Spleen (tissue), 13 donors: ENCODE measurements at places on chromosomes 16 and 17. TPM values are rescaled to one million over a fixed set of nuclear protein-coding genes. Genes with fewer than 3 reads are reported as not detected.

DNA sequence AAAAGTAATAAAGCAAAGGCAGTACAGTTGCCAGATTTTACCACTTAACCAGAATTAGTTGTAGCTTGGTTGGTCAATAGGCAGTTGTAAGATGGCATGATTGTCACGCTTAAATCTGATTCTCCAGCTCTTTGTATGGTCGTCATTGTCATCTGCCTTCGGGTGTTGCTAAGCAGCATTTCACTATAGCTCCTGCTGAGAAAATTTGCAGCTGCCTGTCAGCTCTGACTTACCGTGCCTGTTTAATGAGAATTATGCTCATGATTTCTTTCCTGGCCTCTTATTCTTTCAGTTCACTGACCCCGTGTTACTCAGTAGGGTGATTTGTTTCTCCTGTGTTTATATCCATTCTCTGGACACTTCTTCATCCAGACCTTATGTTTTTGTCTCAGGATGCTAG lies 66.7 kb downstream of the TANGO6 start:
- no peak for DNase-seq

DNA sequence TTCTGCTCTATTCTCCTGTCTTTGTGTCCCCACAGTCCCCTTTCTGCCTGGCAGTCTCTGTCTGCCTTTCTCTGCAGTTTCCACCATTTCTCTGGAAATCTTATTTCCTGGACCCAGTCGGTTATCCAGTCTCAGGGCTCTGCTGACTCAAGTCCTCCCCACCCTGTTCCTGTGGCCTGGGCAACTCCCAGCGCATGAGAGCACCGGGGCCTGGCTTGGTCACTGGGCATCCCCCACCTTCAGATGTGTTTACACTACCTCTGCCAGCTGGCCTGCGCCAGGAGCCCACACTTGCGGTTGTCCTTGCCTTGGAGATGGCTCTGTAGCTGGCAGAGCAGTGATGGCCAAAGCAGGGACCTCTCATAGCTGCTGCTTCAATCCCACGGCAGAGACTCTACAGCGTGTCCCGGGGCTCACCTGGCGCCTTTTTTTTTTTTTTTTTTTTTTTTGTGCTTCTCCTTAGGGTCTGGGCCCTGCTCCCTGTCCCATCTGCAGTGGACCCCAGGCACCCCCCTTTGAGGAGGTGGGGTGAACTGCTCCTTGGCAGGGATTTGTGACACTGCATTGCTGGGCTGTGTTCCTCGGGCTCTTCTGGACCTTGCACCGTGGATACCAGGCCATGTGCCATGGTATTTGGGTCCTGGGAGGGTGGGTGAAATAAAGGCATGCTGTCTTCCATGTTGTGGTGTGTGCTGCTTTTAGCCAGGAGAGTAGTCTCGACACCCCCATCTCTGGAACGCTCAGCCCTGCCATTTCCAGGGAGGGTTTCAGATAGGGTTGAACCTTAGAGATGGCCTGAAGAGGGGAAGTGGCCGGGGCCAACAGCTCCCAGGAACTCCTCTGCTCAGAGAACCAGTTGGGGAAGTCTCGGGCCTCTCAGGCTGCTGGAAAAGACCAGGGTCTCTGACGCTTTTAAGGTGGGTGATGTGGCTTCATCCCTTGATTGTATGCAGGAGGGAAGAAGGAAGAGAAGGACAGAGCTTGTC lies 17.5 kb downstream of the GUCY2D start:
- DNase-seq = peak; percentile 64

Gene ARHGDIG
- total RNA-seq = not detected

Gene CA10
- total RNA-seq = not detected

GRCh38 chr17:17757956-17758845 lies 76.9 kb downstream of the RAI1 start:
- DNase-seq = no peak

Gene PRR11
- 4.8 TPM for total RNA-seq

DNA sequence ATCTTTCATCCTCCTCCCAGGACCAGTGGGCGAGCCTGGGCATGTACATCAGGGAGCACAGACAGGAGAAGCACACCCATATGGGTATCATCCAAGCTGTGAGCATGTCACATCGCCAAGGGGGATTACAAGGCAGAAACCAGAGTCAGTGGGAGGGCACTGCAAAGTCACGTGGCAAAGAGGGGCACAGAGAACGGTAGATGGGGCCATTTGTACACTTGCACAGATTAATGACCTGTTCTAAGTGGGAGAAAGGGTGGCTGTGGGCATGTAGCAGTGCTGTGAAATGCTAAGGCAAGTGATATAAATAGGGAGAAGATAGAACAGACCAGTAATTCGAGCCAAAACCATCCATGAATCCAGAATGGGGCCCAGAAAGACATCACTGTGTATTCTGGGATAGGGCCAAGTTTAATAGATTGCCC lies 265.0 kb downstream of the CPPED1 start:
- no peak for DNase-seq

DNA sequence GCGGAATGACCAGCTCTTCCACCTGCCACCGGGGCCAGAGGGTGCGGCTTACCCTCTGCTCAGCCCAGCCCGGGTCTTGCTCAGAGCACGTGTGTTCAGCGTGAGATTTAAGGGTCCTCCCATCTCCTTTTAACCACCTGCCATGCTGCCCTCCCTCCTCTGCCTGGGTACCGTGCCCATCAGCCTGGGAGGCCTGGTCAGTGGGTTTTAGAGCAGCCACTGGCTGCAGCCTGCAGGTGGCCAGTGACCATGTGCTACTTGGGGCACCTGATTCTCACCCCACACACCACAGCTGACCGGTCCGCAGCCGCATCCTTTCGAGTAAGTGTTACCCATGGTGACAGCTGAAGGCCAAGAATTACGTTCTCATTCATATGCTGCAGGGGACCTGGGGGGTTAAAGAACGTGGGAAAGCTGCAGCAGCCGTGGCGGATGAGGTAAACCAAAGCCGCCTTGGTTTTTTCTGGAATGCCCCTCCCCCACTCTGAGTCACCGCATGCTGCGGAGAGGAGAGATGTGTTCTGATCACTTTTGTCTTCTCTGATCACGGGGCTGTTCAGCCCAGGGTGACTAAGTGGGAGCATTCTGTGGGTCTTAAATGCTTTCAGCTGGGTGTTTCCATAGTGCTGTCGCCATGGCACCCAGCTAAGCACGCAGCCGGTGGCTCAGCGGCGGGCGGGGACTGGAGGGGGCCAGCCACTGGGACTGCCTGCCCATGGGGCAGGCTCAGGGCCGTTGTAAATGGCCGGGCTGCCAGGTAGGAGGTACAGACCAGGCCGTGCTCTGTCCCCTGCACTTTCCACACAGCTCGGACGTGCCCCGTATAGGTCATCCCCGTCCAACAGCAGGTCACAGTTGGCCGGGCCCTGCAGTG lies 59.8 kb downstream of the BAIAP2 start:
- no peak for DNase-seq

GRCh38 chr17:3843935-3844516 lies 2.0 kb downstream of the NCBP3 start:
- peak; percentile 80 for DNase-seq

DNA sequence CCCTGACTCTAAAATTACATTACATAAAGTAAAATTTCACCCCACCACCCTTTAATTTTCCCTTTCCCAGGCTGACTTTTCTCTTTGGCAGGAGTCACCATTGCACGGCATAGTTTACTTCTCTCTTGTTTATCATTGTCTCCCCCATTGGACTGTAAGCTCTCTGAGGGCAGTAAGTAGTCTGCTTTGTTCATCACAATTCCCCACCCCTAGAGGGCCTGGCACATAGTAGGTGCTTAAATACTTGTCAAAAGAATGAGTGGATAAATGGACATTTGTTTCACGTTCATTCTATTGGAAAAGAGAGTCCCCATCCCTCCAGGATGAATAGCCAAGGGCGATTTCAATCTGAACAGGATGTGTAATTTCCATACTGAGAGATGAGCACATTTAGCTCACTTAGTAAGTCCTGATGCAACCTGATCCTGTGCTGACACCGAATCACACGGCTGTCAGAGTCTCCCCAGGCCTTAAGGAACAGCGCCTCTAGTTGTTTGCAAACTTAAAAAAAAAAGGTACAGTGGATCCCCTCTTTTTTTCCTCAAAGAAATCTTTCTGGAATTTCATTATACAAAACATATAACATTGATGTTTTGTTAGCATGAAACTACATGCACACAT lies 54.0 kb downstream of the AKAP1 start:
- no peak for DNase-seq

Gene TERB1
- total RNA-seq = not detected

Gene IL21R
- total RNA-seq = 11.5 TPM

DNA sequence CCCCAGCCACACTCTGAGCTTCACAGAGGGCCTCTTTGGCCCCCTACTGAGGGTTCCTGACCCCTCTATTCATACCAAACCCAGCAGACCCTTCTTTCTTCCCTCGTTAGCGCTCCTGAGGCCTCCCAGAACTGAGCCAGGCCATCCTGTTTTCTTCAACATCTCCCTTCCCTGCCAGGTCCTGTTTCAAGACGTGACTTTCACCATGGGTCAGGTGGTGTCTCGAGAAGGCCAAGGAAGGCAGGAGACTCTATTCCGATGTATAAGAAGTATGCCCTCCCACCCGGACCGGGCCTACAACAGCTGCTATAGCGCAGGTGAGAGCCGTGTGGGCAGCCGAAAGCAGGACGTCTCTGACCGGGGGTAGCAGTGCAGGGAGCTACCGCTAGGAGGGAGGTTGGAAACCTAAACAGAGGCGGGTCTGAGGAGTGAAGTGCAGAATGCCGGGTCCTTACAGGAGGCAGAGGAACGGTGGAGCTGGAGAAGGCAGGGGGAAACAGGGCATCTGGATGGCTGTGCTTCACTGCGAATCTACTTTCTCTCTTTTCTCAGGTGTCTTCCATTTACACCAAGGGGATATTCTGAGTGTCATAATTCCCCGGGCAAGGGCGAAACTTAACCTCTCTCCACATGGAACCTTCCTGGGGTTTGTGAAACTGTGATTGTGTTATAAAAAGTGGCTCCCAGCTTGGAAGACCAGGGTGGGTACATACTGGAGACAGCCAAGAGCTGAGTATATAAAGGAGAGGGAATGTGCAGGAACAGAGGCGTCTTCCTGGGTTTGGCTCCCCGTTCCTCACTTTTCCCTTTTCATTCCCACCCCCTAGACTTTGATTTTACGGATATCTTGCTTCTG lies 1.3 kb upstream of the SENP3 start:
- DNase-seq = no peak

Gene JUP
- total RNA-seq = 45.3 TPM

- DNase-seq = no peak
Measured at GRCh38 chr17:21030375-21030774, 12.4 kb downstream of the USP22 start.

Gene RSAD1
- total RNA-seq = 44.9 TPM

- peak; percentile 90 for DNase-seq
Measured at GRCh38 chr17:31488264-31488981, 96.9 kb downstream of the RAB11FIP4 start.

Gene PDILT
- total RNA-seq = not detected

Gene SLC4A1
- 26.2 TPM for total RNA-seq
